NCI-H187 treated with DMSO at 0.1 percent for 48 hours (cell line): ENCODE measurements at places on chromosomes 11 and 22.
A peak's percentile ranks its signal among the peaks of the same experiment; 100 is the strongest.

GRCh38 chr22:30864441-30865420 is 103.8 kb downstream of the MORC2 start:
- DNase-seq = no peak

- no peak for DNase-seq
Observed at GRCh38 chr11:92342034-92342720, 117.6 kb downstream of the FAT3 start.

DNA sequence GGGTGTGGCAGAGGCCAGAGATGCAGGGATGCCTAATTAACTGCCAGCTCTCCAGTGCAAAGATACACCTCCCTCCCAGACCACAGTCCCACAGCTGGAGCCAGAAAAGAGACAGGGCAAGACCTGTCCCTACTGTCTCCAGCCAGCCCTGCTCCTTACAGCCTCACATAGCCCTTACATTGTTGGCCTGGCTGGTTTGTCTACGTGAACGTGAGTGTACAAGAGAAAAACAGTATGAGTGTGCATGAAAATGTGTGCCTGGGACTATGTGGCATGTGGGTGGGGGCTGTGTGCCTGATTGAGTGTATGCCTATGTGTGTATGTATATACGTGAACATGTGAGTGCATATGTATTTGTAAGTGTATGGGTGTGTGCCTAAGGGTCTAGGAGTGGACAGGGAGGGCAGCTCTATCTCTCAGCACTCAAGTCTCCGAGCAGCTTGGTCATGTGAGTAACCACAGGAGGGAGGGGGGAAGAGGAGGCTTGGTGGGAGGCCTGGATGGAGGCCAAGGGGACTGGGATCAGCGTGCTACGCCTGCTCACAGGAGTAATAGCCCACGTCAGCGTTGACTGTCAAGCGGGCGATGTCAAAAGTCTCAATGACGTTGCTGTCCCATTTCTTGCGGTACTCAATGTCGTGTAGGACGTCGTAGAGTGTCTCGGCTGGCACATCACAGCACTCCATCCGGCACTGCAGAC is 6.6 kb upstream of the ARAP1 start:
- peak; percentile 62 for DNase-seq

GRCh38 chr11:67265633-67266448 is 432 bp upstream of the GRK2 start:
- no peak for DNase-seq

DNA sequence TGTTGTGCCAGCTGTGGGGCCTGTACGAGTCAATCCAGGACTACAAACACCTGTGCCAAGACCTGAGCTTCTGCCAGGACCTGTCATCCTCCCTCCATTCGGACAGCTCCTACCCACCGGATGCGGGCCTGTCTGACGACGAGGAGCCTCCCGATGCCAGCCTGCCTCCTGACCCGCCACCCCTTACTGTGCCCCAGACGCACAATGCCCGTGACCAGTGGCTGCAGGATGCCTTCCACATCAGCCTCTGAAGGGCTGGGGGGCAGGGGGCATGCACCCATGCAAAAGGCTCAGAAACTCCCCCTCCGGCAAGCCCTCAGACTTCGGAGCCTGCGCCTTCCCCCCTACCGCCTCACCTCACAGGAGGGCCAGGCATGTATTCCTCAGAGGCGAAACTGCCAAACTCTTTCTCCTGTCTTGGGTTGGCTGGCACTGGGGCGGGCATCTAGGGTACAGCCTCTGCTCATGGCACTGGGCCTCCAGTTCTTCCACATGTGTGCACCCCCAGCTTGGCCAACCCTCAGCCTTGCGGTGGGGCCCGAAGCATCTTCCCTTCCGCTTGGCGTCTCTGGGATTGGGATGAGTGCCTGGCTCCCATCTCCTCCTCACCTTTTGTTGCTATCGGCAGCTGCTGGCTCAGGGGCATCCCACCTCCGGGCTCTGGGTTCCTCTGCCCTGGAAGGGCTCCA is 1.2 kb downstream of the FAM89B start:
- DNase-seq = no peak

DNA sequence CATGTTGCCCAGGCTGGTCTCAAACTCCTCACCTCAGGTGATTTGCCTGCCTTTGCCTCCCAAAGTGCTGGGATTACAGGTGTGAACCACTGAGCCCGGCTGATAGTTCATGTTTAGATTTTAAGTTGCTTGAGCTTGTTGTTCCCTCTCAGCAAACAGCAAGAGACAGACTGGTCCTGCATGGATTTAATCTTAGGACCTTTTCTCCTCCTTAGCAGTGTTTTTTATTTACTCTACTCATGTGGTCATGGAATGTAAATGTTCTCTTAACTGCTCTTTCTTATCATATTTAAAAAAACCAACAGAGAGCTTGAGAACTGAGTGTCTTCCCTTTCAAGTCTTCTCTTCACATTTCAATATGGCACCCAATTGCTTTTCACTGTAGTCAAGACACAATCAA is 22.7 kb upstream of the PRDM10 start:
- DNase-seq = no peak

GRCh38 chr22:29002603-29003002 is 59.0 kb downstream of the C22orf31 start:
- DNase-seq = no peak

DNA sequence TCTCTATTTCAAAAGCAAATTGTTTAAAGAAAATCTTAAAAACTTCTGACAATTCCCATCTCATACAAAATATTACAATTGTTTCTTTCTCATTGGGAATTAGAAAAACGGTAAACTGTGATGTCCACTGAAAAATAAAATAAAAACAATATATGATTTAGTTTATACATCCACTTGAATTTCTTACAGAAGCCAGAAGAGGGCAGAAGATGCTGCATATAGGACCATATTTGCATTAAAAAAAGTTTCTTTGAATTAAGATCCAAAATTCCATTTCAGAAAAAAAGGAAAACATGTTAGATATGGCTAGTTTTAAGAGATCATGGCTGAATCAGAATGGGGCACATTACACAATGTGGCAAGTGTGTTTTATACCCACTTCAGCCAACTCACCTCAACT is 39.3 kb upstream of the LRRC4C start:
- DNase-seq = no peak

GRCh38 chr22:36636916-36637315 is 66.6 kb downstream of the CACNG2 start:
- DNase-seq = no peak

DNA sequence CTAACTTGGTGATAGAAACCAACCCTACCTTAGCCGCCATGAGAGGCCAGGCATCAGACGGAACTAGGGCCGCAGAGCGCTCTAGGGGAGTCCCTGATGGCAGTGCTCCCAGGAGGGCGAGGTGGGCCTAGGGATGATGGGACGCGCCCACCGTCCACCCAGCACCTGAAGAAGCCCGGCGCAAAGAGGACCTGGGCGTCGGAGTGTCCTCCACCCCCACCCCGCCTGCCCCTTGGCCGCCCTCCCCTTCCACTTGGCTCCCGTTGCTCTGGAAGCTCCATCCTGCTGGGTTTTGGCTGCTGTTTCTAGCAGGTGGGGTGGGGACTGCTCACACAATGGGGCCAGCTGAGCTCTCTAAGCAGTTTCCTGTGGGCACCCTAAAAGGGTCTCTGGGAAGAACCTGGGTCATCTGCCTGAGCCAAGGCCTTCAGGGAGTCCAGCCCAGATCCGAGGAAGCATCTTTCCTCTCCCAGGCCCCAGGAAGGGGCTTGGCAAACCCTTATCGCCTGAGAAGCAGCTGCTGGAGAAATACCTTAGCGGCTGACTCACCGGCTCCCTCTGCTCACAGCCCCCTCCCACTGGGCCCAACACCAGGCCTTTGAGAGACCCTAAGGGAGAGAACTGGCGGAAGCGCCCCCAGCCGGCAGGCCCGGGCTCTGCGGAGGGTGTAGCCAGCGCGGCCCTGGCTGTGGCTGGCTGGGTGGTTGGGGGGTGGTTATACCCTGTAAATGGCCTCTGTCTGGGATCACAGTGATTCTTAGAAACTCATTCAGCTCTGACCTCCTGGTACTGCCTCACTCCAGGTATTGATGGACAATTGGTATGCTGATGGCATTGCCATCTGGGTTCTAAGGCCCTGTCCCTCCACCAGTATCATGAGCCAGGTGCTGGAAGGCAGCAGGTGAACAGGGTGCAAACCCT is 19.3 kb downstream of the CREB3L1 start:
- DNase-seq = no peak

DNA sequence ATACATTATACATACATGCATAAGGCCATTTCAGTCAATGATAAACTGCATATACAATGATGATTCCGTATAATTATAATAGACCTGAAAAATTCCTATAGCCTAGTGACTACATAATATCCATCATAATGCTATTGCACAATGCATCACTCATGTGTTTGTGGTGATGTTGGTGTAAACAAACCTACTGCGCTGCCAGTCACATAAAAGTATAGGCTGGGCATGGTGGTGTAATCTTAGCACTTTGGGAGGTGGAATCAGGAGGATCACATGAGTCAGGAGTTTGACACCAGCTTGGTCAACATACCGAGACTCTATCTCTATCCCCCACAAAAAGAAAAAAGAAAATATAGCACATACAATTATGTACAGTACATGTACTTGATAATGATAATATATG is 163.7 kb upstream of the DDI1 start:
- DNase-seq = no peak

GRCh38 chr11:76209973-76210930 is 4.0 kb upstream of the WNT11 start:
- DNase-seq = no peak

- no peak for DNase-seq
Observed at GRCh38 chr11:23569134-23569533, 708.9 kb upstream of the CCDC179 start.

GRCh38 chr11:69647390-69647748 is 6.4 kb downstream of the CCND1 start:
- DNase-seq = no peak

DNA sequence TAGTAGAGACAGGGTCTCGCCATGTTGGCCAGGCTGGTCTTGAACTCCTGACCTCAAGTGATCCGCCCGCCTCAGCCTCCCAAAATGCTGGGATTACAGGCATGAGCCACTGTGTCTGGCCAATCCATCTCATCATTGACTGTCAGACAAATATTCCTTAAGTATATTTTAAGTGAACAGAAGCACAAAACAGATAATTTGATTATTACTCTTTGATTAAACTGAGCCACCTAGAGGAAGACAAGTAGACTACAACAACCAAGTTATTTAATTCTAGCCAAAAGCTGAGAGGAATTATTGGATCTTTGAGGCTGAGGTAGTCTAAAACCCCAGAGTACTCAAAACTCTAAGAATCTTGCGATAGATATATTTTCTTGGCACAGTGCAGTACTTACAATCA is 1.2 kb downstream of the ACRV1 start:
- no peak for DNase-seq

- no peak for DNase-seq
Observed at GRCh38 chr22:38176170-38176741, 5.4 kb downstream of the PLA2G6 start.

- DNase-seq = no peak
Observed at GRCh38 chr22:48647606-48648515, 1179.8 kb downstream of the BRD1 start.

- no peak for DNase-seq
Observed at GRCh38 chr11:119730789-119731386, 1.9 kb upstream of the NECTIN1 start.

- no peak for DNase-seq
Observed at GRCh38 chr11:9823887-9824385, 160.1 kb downstream of the SWAP70 start.

DNA sequence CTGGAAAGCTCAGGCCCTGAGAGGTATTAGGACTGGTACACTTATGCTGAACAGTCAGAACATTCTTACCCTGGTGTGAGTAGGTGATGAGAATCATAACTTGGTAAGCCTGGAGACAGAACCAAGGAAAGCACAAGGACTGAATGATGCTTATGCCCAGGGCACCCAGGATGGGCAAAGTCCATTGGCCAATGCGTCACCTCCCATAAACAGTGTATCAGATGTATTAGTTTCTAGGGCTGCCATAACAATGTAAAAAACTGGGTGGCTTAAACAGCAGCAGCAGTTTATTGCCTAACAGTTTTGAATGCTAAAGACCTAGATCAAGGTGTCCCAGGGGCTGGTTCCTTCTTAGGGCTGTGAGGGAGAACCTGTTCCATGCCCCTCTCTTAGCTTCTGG is 107.0 kb downstream of the FAR1 start:
- no peak for DNase-seq

GRCh38 chr11:47768101-47768612 is 1.0 kb upstream of the FNBP4 start:
- peak; percentile 85 for DNase-seq

- DNase-seq = no peak
Observed at GRCh38 chr11:85951049-85951405, 95.8 kb downstream of the CCDC83 start.

DNA sequence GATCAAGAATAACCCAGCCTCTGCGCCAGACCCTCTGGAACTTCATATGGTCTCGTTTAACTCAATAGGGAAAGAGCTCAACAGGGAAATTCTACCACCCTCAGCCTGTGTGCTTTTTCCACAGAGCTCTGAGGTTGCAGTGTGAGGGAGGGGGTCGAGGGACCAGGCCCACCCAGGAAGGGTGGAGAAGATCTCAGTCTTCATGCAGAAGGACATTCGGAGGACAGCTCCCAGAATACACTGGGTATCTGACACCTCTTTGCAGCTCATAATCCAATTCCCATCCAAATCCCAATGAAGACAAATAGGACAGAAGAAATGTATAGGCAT is 56.6 kb downstream of the ST14 start:
- no peak for DNase-seq

DNA sequence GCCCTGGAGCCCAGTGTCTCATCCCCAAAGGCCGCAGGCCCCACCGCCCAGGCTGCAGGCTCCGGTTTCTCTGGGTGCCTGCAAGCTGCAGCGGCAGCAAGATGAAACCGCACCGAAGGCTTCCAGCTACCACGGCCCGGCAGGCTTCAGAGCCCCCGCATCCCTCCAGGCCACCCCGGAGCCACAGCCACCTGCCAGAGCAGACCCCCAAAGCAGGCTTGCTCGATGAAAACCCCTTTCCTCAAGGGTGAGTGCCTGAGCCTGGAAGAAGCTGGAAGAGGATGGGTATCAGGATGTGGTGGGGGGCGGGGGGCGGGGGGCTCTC is 24.5 kb upstream of the GNB1L start:
- DNase-seq = no peak

GRCh38 chr11:57197762-57198161 is 16.0 kb downstream of the LRRC55 start:
- no peak for DNase-seq

DNA sequence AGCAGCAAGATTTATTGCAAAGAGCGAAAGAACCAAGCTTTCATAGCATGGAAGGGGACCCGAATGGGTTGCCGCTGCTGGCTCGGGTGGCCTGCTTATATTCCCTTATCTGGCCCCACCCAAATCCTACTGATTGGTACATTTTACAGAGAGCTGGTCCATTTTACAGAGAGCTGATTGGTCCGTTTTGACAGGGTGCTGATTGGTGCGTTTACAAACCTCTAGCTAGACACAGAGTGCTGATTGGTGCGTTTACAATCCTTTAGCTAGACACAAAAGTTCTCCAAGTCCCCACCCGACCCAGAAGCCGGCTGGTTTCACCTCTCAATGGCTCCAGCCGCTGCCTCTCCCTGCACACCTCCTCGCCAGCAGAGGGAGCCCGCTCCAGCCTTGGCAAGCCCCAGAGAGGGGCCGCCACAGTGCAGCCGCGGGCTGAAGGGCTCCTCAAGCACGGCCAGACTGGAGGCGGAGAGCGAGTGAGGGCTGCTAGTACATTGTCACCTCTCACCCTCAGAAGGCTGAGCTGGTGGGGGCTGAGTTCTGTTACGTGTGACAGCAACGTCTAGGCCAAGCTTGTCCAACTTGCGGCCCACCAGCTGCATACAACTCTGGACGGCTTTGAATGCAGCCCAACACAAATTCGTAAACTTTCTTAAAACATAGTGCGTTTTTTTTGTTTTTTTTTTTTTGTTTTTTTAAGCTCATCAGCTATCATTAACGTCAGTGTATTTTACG is 8.7 kb downstream of the PTH start:
- DNase-seq = no peak

- DNase-seq = no peak
Observed at GRCh38 chr11:63915961-63916836, 765 bp downstream of the RCOR2 start.
